ENCODE measurements at places on chromosomes 3 and 15.

- no peak for DNase-seq
Observed at GRCh38 chr3:60598671-60599070, 652.6 kb downstream of the FHIT start.

DNA sequence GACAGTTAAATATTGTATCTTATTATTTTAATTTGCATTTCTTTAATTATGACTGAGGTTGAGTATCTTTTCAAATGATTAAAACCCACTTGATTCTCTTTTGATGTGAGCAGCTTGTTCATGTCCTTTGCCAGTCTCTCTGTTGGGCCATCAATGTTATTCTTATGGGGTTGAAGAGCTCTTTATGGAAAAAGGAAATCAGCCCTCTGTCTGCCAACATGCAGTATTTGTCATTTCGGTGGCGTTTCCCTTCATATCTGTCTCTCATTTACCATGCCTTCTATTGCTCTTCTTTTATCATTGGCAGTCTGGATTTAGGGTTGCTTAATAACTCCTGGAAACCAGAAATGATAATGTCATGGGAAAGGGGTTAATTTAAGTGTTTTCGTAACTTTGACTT is 340.7 kb upstream of the DNAJC19 start:
- no peak for DNase-seq

DNA sequence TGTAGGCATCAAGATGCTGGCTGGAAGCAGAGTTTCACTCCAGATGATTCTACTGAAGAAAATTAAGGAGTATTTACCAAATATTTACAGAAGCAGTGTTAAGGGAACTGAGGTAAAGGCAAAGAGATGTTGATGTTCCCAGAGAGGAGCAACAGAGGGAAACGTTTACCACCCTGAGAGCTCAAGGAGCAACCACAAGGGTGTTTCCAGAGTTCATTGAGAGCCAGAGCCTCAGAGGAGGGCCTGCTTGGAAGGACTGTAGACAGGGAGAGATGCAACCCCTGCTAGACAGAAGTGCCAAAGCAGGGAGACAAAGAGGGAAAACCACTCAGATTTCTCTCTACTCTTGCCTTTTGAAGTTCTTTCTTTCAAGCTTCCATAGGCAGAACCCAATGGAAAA is 474.5 kb downstream of the RBMS3 start:
- no peak for DNase-seq

GRCh38 chr3:139006051-139006716 is at the start of gene PRR23A:
Gene PRR23A (minus strand): TSS chr3:139006268. CDS start chr3:139006268, 0 bp downstream.
- DNase-seq = no peak

DNA sequence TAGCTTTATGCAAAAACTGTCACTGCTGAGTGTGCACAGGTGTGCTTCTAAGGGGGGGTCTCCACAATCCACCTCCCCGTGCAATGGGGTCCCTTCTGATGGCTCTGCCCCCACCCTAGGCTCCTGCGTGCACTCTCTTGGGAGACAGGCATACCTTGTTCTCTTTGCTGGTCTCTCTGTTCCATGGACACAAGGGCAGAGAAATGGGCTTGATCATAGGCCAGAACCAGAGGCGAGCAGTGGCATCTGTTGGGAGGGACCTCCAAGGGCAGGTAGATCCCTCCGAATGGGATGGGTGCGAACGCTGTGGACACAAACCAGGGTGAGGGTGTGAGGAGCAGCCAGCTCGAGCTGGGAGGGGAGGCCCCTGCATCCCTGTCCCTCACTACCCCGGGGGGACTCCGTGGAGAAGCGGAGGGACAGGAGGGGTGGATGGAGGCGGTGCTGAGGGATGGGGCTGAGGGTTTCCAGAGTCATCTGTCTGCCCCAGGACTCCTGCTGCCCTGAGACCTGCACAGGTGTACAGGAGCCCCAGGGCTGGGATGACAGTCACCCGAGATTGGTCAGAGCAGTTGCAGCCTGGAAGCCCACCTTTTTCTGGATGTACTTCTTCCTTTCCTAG is 175.0 kb downstream of the KLF13 start:
- no peak for DNase-seq

- no peak for DNase-seq
Observed at GRCh38 chr15:77059786-77060361, 11.0 kb downstream of the TSPAN3 start.

DNA sequence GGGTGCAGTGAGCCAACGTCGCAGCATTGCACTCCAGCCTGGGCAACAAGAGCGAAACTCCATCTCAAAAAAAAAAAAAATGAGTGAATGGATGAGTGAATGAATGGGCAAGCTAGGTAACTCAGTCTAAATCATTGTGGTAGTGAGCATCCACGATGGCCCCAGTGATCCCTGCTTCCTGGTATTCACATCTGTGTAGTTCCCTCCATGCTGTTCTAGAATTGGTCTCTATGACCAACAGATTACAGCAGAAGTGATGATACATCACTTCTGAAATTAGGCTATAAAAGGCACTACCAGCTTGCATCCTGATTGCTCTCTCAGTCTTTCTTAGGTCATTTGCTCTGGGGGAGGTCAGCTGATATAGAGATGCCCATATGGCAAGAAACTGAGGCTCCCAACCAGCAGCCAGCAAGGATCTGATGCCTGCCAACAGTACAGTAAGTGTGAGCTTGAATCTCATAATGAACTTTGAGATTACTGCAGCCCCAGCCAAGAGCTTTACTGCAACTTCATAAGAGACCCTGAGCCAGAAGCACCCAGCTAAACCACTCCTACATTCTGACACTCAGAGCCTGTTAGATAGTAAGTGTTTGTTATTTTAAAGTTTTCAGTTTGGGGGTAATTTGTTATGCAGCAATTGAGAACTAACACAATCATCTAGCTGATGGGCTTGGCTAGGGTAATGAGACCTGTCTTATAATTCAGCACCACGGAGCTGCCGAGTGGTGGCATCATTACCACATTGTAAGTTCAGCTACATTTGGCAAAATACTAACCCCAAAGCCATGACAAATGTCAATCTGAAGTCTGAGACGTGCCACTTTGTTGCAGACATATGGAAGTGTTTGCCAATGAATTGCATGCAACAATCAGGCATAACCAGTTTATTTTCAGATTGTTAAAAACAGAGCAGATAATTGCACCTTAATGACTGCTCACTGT is 53.0 kb downstream of the KLHL6 start:
- DNase-seq = no peak

DNA sequence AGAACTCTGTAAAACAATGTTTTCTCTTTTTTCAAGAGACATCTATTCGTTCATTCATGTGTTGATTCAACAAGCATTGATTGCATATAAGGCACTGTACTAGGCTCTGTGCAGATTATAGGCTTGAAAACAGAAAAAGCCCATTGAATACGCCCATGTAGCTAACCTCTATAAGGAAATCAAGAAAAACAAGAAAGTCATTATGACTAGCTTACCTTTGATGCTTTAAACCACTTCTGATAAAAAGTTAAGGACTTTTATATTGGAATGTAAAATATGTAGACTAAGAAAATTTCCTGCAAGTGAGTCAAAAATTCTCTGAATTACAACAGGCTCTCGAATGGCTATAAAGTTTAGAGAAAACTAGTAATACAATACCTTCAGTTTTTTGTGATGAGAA is 92.5 kb downstream of the BDH1 start:
- DNase-seq = no peak

DNA sequence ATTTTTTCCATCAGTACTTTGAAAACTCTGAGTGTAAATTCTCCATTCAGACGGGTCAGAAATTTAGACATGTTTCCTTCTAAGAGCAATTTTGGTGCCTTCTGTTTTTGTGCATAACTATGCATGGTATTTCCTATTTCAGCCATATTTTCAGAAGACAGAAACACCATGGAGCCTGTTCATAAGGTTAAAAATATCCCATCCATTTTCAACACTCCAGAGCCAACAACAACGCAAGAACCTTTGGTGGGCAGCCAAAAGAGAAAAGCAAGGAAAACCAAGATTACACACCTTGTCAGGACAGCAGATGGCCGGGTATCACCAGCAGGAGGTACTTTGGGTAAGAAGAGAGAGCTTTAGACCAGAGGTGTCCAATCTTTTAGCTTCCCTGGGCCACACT is 275.6 kb downstream of the BBX start:
- no peak for DNase-seq

DNA sequence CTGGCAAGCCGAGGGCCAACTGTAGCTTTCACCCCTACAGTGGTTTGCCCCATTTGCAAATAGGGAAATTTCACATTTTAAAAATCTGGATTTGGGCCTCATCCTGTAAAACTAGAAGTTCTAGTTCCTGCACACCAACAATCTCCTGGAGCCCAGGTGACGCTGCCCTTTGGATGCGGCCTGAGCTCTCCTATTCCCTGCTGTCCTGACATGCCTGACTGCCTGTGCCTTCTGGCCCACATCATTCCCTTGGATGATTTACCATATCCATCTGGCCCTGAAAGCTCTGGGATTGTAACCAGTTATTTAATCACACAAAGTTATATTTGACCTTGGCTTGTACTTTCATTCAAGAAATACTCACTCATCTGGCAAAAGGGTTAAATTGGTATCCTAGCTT is 272.3 kb downstream of the ARRDC4 start:
- no peak for DNase-seq

- DNase-seq = no peak
Observed at GRCh38 chr3:3629911-3630310, 169.3 kb upstream of the LRRN1 start.

GRCh38 chr3:69406163-69406562 is 20.3 kb upstream of the FRMD4B start:
- DNase-seq = no peak

GRCh38 chr3:68892297-68892696 is 40.0 kb downstream of the TAFA4 start:
- DNase-seq = no peak

DNA sequence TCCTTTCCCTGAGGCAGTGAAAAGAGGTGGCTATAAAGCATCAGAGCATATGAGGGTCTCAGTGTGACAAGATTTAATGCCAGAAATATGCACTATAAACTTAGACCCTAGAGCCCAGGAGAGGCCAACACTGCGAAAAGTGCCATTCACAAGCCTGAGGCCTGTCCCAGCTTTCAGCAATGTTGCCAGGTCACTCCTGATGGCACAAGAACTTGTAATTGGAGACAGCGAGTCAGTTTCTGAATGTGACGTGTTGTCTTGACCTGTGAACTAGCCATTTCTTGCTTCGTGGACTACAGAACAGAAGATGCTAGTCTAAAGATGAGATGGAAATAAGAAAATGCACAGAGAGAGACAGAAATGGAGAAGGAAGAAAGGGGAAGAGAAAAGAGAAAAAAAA is 87.9 kb downstream of the WDR72 start:
- no peak for DNase-seq

GRCh38 chr3:50210176-50210509 is 5.1 kb downstream of the SLC38A3 start:
- DNase-seq = no peak

GRCh38 chr15:68232937-68233336 is 3.4 kb upstream of the CLN6 start:
- DNase-seq = no peak

DNA sequence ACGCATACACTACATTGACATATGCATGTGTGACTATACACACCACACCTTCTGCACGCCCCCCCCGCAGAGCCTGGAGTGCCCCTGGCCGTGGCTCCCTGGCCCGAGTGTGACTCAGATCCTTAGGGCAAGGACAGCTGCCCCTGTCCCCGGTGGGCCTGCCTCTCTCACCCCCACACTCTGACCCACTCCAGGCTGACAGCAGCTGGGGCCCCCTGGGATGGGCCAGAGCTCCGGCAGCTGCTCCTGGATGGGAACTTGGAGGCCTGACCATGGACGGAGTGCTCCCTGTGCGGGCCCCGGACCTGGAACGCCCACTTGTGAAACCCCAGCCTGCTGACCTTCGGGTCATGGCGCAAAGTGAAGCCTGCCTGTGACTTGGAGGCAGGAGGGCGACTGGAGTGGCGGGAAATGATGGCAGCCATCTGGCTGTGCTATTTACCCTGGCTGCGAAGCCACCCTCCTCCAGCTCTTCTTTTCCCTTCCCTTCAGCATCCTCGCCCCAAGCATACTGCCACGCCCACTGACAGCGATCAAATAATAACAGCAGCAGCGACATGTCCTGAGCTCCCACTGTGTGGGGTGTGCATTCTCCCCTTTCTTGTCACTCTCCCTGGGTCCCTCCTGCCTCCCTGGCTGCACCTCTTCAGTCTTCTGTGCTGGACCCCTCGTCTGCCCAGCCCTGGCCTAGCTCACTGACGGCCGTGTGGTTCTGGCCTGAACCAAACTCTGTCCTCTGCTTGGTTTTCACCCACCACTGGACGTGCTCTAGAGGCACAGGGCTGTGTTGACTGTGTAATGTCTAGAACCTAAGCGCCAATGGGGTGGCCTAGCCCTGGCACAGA is 90.7 kb upstream of the MEF2A start:
- no peak for DNase-seq

DNA sequence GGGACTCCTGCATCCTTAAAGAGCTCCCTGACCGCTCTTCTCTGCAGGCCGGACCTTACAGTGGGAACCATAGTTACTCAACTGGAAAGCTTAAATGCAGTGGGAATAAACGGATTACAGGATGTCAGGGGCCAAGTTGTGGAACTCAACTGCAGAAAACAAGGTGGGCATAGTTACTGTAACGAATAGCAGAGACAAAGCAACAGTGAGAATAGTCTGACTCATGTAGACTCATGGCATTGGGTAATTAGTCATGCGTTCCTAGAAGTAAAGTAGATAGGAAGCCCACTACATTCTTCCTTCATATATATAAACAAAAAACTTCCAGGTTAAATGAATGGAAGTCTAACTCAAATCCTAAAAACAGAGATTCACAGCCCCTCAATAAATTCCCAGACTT is 95.5 kb upstream of the CHRNA7 start:
- no peak for DNase-seq

- DNase-seq = no peak
Observed at GRCh38 chr15:24899367-24899766, 55.4 kb upstream of the SNRPN start.

DNA sequence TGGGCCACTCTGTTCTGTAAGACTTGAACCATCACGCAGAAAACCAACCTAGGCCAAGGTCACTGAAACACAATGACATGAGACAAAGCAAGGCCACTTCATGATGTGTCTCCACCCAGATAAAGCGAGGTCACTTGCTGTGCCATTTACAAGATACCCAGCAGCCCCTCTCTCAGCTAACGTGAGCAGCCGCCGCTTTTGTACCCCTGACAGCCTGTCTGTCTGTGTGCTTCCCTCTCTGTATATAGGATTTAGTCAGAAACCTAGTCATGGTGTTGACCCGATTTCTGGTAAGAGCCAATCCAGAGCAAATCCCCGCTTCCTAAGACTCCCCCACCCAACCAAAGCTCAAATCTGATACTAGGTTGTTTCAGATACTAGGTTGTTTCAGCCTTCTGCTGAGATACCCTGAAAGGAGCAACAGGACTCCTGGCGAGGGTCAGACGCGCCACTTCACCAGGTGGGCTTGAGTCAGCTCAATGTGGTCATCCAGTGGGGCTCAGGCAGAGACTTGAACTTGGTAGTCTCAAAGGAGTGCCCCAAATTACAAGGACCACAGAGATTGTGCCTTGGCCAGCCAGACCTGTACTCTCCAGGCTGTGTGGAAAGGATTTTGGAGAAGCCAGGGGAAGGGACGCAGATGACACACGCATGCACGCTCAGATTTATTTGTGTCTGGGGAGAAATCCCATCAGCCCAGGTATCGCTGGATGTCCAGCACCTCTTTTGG is 3.1 kb upstream of the ZXDC start:
- DNase-seq = no peak

Data from right renal pelvis (tissue), 4 donors.